ENCODE measurements at places on chromosomes 2 and 18. TPM values are rescaled to one million over a fixed set of nuclear protein-coding genes. Genes with fewer than 3 reads are reported as not detected.

The RETREG2 gene
- total RNA-seq, result 84.2 TPM

The TNS1 gene
- 8.0 TPM for total RNA-seq

The RGPD3 gene
- 0.18 TPM for total RNA-seq

The SERPINB12 gene
- total RNA-seq, result not detected

The PRADC1 gene
- 25.3 TPM for total RNA-seq

The HOXD3 gene
- 0.20 TPM for total RNA-seq

The ACMSD gene
- total RNA-seq, result not detected

The SLC38A11 gene
- total RNA-seq, result not detected

The PTPN2 gene
- total RNA-seq, result 18.2 TPM

The SLC23A3 gene
- 1.0 TPM for total RNA-seq

Measured in A549 treated with Mapracorat at 1 μM for 4 hours (cell line).